ENCODE measurements at places on chromosomes 11 and 22.

DNA sequence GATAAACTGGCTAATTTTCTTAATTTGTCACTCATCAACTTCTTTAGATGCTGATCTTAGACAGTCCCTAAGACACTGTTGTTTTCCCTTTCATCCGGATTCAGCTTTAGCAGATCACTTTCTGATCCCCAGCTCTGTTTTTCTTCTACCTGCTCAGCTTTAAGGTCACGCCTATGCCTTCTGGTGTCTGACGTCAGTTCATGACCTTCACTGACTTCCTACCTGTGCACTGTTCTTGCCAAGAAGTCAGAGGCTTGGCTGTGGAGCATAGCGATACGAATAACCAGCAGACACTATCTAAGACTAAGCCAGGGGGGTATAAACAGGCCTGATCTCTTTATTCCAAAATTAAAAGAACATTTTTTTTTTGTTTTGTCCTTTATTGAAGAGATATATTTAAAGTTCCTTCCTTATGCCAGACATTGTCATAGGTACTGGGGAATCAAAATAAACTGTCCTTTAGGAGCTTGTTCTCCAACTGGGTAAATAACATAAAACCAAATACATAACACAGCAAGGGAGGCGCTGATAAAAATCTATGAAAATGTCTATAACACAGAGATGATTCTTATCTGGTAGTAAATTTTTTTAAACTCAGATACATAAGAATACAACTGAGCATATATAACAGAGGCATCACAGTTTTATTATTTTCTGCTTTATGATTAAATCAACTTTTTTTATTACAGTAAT, 352.2 kb upstream of the CTSC start:
- DNase-seq = no peak

GRCh38 chr11:60085909-60086308, 2.6 kb upstream of the MS4A2 start:
- DNase-seq = no peak

DNA sequence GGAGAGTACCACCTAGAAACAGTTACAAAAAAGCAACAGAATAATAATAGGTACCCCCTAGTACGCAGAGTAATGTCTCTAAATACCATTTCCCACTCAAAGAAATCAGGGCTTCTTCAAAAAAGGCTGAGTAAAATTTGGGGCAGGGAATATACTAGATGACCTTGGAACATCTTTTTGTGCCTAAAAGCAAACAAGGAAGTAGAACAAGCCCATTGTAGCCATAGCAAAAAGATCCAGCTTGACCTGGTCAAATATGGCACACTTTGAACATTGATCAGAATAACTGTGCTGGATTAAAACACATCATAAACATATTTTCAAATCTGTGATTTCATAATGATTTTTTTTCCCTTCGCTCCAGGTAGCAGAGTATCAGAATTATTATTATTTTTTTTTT, 91.5 kb downstream of the YAP1 start:
- no peak for DNase-seq

- DNase-seq = no peak
These were observed 258.2 kb upstream of the FAT3 start for GRCh38 chr11:91966368-91966767.

GRCh38 chr22:20796731-20797130, 22.8 kb downstream of the SERPIND1 start:
- no peak for DNase-seq

All from stimulated activated CD8-positive, alpha-beta memory T cell treated with anti-CD3 and anti-CD28 coated beads, Interleukin-4, amount 100 ng/mL, for 1 hour (primary cell).